Foreskin keratinocyte (primary cell): ENCODE measurements at places on chromosomes 13 and 19. TPM values are rescaled to one million over a fixed set of nuclear protein-coding genes. Genes with fewer than 3 reads are reported as not detected.

GRCh38 chr13:108304170-108305016, 34.9 kb downstream of the TNFSF13B start:
- no peak for DNase-seq

GRCh38 chr13:98997011-98997730, 19.3 kb upstream of the DOCK9 start:
- DNase-seq: no peak

The NCCRP1 gene
- total RNA-seq: 0.32 and 0.48 TPM in 2 replicates

DNA sequence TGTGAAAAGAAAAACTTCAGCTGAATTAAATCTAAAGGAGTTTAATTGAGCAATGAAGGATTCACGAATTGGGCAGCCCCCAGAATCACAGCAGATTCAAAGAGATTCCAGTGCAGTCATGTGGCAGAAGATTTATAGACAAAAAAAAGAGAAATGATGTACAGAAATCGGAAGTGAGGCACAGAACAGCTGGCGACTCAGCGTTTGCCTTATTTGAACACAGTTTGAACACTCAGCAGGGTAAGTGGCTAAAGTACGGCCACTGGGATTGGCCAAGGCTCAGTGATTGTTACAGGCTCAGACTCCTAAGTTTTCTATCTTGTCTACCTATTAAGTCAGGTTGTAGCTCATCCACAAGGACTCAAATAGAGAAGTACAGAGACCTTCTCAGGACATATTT, 11.6 kb upstream of the CFAP97D2 start:
- no peak for DNase-seq

DNA sequence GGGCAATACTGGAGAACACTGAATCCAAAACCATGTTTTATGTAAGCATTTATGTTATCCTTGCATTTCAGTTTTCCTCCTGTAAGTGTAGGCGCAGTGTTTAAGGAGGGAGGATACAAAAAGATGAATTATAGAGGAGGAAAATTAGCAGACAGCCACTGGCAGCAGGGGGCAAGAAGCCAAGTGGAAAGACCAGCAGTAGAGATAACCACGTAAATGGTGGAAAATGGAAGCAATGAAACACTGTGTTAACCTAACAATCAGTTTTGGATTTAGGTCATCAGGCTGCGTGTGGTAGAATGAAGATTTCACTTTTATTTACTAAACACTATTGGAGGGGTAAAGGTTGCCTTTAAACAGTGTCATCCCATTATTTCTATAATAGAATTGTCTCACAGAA, 447.3 kb downstream of the GPC6 start:
- no peak for DNase-seq

DNA sequence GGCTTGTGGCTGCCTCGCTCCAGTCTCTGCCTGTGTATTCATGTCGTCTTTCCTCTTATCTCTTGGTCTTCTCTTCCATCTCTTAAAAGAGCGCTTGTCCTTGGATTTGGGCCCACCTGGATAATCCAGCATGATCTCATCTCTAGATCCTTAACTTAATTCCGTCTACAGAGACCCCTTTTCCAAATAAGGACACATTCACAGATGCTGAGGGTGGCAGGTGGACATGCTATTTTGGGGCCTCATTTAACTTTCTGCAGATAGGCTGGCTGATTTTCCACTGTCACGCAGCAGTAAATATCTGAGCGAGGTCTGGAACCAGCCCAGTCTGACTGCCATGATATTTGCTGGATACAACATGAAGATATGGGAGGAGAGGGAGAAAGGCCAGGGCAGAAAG, 41.5 kb upstream of the TSHZ3 start:
- DNase-seq: no peak

The COL4A1 gene
- total RNA-seq: 46.0 and 80.9 TPM in 2 replicates

The SIGLEC12 gene
- not detected in 2 replicates for total RNA-seq

The PRODH2 gene
- not detected in 2 replicates for total RNA-seq

The SMIM44 gene
- not detected in 2 replicates for total RNA-seq

DNA sequence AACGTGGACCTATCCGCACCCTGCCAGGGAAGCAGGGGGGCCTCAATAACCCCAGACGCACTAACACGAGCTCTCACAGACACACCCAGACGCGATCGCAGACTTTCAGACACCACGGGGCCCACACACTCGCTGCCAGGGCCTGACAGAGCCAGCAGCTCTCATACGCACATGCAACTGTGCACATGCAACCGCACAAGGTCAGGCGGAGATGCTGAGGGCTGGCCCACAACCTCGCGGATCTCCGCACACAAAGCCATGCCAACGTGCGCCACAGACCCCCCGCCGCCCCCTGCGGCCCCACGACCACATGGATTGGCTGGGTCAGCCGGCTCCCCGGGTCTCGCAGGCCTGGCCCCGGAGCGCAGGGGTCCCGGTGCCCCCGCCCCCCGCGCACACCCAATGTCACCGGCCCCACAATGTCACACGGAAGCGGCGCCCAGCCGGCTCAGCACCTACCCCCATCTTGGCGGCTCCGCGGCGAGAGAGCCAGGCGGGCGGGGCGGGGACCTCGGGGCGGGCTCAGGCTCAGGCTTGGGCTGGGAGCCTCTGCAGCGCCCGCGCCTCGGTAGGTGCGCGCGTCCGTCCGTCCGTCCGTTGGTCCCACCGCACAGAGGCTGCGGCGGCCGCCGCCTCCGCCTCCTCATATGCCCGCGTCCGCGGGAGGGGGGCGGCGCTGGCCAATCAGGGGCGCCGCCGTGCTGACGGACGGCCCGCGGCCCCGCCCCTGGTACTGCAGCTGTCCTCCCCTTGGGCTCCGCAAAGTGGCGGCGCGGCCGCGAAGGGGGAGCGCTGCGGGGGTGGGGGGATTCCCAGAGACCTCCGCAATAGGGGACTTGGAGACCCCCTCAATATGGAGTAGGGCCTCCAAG, at the start of gene ATP1A3:
ATP1A3 (minus strand) TSS at position 619 of the 872 bp plus-strand sequence; CDS start at position 465, 154 bp downstream.
- no peak for DNase-seq
